ENCODE measurements at places on chromosomes 2 and 18.

- DNase-seq: no peak
These were observed 28.7 kb upstream of the C1D start for GRCh38 chr2:68091439-68092034.

- no peak for DNase-seq
These were observed 16.2 kb downstream of the SS18 start for GRCh38 chr18:26074246-26074645.

DNA sequence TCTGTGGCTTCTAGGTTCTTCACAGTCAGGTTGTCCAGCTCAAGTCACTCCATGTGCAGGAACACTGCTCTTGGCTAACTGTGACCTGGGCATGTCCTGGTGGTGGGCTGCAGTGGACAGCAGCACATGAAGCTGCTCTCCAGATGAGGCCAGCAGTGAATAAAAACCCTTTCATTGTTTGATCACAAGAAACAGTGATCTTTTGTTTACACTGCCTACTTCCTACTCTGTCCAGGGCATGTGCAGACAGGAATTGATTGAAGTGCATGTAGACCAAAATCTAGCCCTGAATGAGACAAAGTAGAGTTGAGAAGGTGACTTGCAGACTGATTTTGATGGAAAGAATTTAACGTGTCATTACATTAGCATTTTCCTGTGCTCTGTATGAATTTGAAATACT is 34.9 kb downstream of the BCL2L11 start:
- DNase-seq: no peak

DNA sequence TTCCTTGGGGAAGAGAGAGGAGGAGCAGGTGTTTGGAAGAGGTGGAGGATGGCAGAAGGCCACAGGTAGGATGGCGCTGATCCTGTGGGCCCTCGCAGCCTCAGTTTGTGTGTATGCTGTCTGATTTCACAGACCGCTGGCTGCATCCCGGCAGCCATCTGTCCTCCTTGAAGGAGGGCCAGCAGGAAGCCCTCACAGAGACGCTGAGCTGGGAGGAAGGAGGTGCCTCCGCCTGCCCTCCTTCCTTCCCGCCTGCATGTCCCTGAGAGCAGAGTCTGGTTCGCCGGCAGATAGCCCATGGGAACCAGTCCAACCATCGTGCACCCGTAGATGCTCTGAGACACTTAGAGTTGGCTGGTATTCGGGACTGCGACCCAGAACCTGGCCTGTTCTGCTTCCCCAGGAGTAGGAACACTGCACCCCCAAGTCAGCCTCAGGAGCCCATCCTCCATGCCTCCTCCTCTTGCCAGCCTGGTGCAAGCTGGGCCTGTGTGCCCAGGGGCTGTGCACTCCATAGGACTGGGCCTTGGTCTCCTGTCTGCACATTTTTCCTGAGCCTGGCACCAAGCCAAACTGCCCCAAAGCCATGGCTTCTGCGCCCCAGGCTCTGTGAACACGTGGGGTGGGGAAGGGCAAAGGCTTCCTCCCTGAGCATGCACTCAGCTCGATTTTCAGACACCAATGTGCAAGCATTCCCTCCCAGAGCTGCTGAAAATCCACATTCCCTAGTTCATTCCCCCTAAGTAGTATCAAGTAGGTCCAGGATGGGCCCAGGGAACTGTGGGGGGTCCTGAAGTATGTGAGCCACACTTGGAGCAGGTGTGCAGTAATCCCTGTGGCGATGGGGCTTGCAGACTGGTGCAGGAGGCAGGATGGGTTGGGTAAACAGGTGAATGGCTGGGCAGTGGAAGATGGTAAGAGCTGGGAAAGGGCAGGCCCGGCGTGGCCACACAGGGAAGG is 115.6 kb downstream of the SEPTIN10 start:
- DNase-seq: no peak

DNA sequence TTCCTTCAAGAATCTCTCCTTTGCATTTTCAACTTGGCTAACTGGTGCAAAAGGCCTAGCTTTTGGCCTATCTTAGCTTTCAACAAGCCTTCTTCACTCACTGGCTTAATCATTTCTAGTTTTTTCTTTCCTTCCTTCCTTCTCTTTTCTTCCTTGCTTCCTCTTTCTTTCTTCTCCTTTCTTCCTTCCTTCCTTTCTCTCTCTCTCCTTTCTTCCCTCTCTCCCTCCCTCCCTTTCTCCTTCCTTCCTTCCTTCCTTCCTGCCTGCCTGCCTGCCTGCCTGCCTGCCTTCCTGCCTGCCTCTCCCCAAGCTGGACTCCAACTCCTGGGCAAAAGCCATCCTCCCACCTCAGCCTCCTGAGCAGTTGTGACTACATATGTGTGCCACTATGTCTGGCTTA is 176.2 kb upstream of the APCDD1 start:
- DNase-seq: no peak

DNA sequence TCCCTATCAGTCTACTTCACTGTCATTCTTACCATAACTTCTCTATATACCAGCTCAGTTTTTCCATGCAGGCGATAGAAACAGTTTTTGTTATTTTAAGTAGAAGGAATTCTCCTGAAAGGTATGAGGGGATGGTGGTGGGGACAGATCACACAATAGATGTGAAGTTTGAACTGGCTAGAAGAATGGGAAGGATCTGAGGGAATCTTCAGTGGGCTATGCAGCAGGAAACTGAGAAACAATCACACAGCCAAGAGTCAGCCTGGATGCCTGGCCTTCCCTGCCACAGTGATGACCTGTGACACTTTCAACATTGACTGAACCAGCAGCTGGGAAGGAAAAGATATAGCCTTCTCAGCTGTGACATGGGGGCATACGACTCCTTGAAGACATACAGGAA is 329.1 kb upstream of the GULP1 start:
- DNase-seq: no peak

GRCh38 chr2:224958462-224958857 is 83.8 kb downstream of the DOCK10 start:
- DNase-seq: no peak

- no peak for DNase-seq
These were observed 277.5 kb downstream of the KCNS3 start for GRCh38 chr2:18156002-18156401.

DNA sequence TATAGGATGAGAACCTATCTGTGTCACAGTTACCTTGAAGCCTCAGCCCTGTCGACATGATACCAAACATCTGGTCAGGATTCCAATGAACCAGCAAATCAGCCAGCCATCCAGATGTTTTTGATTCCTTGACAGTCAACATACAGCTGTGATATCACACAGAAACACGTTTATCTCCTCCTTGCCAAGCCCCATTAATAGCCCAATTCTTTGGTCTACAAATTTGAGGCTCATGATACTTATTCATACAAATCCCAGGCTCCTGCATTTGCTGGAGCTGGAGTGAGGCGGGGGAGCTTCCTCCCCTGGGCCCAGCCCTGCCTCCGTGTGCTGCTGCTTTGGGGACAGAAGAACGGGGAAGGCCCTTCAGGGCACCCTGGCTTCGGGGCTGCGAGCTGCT is 611.6 kb upstream of the SALL3 start:
- no peak for DNase-seq

DNA sequence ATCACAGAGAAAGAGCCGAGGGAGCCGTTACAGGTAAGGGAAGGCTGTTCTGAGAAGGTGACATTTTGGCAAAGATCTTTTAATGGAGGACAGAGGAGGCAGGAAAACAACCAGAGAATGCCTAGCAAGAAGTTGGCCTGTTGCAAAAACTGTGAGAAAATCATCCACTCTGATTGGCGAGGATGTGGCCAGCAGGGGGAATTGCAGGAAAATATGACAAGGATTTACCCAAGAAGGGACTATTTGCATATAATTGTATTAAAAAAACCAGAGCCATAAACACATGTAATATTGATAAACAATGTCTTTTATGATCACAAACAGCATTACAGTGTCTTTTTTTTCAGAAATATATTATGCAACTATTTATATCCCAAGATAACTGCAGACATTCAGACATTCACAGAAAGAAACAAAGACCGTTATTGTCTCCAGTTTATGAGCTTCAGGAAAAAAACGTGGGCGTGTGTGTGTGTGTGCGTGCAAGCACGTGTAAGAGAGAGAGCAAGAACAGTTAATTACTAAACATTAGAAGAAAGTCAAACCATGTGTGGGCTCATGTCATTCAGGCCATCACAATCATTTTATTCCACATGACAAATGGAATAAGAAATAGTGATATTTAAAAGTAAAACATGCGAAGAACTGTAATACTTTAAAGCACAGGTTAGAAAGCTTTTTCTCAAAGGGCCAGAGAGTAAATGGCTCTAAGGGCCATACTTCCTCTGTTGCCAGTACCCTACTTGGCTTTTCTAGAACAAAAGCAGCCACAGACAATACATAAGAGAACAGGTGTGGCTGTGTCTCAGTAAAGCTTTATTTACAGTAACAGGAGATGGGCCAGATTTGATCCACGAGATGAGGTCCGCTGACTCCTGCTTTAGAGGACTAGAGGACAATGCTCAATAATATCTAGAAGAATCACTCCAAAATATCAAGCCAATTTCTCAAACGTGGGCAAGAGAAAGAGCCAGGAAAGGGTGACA is 324.1 kb downstream of the DLGAP1 start:
- no peak for DNase-seq

DNA sequence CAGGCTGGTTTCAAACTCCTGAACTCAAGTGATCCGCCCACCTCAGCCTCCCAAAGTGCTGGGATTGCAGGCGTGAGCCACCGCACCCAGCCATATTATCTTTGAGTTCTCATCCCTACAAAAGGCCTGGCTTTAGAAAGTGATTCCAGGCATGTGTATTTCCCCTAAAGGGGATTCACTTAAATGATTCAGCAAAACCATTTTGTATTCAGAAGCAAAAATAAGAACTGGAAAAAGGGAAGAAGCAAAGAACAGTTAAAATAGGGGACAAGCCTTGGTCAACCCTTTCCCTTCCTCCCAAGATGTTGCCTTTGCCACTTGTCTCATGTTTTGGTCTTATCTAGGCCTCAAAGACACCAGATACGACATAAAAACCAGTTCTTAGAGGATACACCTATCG is 10.5 kb downstream of the TM4SF20 start:
- no peak for DNase-seq

- DNase-seq: no peak
These were observed 396.9 kb upstream of the NXPH2 start for GRCh38 chr2:139177041-139177440.

DNA sequence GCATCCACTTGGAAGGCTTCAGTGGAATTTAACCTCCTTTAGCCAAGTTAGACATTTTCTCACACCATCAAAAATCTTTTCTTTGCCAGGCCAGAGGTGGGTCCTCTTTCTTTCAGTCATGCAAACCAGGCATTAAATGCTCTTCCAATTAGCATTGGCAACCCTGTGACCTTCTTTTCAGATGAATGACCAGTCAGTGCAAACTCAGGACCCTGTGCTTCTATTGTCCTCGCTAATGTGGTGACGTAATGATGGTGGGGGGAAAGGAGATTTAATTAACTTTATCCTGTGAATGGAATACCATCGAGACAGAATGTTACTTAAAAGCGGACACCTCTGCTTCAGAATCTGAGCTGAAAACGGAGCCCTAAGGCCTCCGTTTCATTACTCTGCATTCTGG is 23.2 kb upstream of the STPG4 start:
- DNase-seq: no peak

All from activated CD4-positive, alpha-beta T cell treated with anti-CD3 and anti-CD28 coated beads for 1 hour (primary cell).